ENCODE measurements at places on chromosomes 2 and 18. TPM values are rescaled to one million over a fixed set of nuclear protein-coding genes. Genes with fewer than 3 reads are reported as not detected.

DNA sequence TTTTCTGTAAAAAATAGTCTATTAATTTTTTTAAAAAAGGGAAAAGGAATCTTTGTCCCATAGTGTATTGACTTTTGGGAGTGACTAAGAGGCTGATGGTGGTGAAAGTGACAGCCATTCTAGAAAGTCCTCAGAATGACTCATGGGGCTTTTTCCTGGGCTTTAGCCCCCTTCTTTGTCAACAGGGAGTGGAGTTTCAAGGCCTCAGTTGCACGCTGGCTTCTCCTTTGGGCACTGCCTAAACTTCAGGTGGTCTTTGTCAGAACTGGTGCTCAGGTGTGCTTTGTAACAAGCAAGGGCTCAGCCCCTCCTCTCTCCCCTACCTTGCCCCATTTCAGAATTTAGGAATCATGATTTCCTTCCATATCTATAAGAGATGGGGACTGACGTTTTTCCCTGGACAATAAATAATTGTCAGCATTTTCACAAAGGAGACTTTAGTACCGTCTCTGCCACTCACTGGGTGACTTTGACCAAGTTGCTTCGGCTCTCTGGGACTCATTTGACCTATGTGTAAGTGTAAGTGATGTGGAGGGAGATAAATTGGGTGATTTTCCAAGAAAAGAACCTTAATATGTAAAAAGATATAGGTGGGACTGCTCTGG is 61.2 kb upstream of the IGFBP2 start:
- H3K27me3 ChIP-seq: peaks cover 9% of the 10 kb centered on the region
- H3K27ac ChIP-seq: no peak overlapping the region
- DNase-seq: no peak

SERPINB12 gene
- total RNA-seq: not detected

- H3K36me3 ChIP-seq: peaks cover 17% of the 10 kb centered on the region
- no peak overlapping the region for H3K4me3 ChIP-seq
- H3K4me1 ChIP-seq: peaks cover 32% of the 10 kb centered on the region
- DNase-seq: no peak
These were observed 2.0 kb upstream of the TYMS start for GRCh38 chr18:655445-655844.

LBX2 gene
- total RNA-seq: 1.2 TPM

- H3K27ac ChIP-seq: no peak overlapping the region
- H3K4me1 ChIP-seq: no peaks in the 10 kb centered on the region
- H3K36me3 ChIP-seq: no peaks in the 10 kb centered on the region
- H3K4me3 ChIP-seq: no peak overlapping the region
These were observed 273.4 kb upstream of the SIX2 start for GRCh38 chr2:45282646-45283045.

Measured in activated T-cell treated with anti-CD3 and anti-CD28 coated beads, Interleukin-2, amount 50 U/mL, for 72 hours (primary cell).